ENCODE measurements at places on chromosomes 1 and 21.

DNA sequence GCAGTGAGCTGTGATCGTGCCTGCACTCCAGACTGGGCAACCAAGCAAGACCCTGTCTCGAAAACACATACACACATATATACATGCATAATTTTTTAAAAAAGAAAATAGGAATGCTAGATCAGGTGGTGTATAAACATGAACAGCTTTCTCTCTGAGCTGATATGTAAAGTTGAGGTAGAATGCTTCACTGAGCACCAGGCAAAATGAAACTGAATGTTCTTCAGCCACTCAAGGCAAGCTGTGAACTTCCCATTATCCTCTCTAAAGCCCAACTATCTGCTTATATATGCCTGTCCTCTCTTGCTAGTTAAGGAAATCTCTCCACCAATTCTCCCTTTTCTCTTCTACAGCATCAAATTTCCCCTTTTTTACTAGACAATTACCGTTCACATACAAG lies 93.0 kb downstream of the NUF2 start:
- no peak for DNase-seq

- no peak for DNase-seq
Observed at GRCh38 chr1:197394831-197395608, 127.0 kb downstream of the CRB1 start.

DNA sequence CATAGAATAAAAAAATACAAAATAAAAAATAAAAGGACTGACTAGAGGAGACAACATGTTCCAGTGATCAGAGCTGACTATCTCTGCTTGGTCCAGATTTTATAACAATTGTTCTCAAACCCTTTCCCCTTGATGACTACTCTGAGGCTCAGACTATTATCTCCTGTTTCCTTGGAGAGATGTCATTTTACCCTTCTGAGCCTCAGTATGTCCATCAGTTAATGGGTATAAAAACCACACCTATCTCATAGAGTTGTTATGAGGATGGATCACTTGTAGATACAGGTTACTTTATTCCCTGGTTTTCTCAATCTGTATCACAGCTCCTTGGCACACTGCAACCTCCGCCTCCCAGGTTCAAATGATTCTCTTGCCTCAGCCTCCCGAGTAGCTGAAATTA lies 7.0 kb downstream of the NKAIN1 start:
- no peak for DNase-seq

DNA sequence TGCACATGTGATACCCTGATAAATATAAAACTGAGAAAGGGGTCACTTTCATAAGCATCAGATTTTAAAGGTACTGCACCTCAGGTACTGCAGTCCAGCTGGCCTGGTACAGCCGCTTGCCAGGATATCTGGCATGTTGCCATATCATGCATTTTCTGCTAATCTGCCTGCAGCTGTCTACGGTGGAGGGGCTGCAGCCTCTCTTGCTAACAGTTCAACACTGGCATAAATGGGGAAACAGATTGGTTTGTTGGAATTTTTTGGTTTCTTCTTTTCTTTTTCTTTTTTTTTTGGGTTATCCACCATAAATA lies 71.5 kb downstream of the MIS18A start:
- no peak for DNase-seq

DNA sequence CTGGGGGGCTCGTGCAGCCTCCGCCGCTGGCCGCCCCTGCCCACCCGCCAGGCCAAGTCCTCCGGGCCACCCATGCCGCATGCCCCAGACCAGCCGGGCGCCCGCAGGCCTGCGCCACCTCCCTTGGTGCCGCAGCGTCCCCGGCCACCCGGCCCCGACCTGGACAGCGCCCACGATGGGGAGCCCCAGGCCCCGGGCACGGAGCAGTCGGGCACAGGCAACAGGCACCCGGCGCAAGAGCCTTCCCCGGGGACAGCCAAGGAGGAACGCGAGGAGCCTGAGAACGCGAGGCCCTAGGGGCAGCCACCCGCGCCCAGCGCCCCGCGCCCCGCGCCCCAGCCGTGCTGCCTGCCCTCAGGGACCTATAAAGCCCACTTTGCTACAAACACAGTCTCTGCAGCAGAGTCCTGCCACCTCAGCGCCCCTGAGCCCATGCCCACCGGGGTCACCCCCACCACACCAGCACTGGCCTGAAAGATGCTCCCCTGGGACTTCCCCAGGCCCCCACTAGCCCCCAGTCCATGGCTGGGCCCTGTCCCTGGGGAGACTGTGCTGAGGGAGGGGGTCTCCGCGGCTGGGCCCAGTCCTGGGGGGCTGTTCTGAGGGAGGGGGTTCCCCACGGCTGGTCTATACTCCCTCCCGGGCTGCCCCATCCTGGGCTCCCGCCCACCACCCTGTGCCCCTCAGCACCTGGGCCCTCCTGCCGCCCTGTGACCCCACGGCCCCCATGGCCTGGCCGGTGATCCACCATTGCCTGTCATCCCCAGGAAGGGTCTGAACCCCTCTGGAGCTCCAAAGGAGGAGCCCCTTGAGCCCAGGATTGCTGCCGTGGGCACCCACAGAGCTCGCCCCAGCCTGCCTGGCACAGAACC lies 8.6 kb downstream of the TNFRSF18 start:
- no peak for DNase-seq

GRCh38 chr1:166327886-166328285 lies 161.1 kb upstream of the FAM78B start:
- DNase-seq = no peak

DNA sequence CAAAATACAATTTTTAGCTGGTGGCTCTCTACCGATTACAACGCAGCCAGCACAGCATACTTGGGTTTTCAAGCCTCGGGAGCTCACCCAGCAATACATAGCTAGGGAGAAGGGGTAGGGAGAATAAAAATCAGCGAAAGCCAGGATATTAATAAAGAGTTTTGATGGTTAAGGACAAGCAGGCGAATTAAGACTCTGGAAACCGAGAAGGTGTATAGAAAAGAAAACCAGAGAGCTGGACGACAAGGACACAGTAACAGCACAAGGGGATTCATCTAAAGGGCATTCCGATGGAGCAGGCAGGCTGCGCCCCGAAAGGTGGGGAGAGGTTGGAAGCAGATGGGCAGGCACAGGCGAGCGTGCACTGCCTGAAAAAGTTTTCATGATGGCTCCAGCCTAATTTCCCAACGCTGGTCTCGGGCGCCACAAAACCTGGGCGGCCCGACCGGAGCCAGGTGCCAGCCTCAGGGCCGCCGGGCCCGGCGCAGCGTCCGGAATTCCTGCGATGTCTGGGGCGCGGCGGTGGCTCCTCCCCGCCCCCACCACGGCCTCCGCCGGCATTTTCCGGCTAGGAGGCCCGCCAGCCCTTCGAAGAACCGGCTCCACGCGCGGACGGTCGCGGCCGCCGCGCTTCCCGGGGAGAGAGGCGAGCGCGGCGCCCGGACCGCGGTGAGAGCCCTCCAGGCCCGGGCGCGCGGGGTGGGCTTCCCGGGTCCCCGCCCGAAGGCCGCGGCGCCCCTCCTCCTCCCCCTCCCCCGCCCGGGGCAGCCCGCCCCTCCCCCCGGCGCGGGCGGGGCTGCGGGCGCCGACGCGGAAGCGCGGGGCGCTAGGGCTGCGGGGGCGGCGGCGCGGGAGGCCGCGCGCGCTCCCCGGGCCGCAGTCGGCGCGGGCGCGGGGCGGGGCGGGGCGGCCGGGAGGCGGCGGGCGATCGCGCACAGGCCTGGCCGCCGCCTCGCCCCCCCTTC lies 774 bp upstream of the DYRK1A start:
- DNase-seq = no peak

DNA sequence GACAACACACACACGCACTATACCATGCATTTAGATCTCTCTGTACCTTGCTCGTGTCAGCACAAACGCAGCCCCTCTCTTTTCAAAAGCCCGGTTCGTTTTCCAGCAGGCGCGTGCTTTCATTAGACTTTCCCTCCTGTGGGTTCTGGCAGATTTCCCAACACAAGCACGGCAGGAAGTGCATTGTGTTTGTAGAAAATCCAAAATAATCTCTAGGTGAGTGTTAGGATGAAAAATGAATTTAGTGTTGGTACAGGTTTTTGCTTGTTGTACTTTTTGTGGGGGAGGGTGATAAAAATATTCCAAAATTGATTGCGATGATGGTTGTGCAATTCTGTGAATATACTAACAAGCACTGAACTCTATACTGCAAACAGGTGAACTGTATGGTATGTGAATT lies 54.1 kb upstream of the POFUT2 start:
- DNase-seq = no peak

DNA sequence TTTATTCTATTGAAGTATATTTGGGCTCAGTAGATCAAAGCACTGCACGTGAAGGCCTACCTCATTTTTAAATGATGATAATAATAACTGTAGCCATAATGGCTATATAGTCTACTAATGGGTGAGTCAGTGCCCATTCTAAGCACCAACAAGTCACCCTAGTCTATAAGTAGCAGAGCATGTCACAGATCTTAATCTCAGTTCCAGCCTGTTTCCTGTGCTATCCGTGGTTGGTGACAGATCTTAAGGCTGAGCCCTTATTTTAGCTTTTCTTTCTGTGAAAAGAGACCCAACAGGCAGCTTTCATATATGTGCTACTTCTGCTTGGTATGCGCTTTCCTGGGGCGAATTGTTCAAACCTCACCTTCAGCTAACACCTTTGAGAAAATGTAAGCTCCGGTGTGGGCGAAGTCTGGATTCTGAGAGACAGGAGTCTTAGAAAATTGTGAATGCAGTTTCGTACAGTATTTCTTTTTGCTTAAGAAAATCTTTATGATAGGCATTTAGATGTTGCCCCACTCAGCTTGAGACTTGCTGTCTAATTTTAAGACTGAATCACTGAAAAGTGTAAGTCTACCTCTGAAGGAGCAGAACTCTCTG lies 59.6 kb downstream of the FMN2 start:
- no peak for DNase-seq

DNA sequence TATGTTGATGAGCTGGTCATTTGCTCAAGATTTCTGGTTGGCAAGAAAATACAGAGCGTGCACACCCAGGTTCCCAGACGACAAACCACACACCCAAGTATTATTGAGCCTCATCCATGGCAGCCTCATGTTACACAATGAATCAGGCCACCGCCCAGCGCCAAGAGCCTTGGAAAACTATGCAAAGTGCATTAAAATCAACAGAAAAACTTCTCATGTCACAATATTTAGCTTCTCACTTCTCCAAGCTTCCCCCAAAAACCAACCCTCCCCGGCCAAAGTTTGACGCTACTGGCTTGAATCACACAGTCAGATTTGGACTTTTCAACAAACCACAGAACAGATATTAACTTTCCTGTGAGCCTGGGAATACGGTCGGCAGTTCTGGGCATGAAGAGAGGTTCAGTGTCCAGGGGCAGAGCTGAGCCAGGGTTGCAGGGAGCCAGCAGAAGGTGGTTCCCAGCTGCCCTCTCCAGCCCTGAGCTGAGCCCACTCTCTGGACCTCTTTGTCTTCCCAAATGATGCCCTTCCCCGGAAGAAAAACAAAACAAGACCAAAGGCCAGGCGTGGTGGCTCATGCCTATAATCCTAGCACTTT lies 71.1 kb downstream of the SETD4 start:
- no peak for DNase-seq

GRCh38 chr1:107183011-107183410 lies 42.2 kb downstream of the NTNG1 start:
- DNase-seq = no peak

- DNase-seq = peak; percentile 25
Observed at GRCh38 chr1:186304982-186305949, 69.8 kb downstream of the TPR start.

Measured in AML-193 (cell line).